Panc1 (cell line): ENCODE measurements at places on chromosomes 7 and 10.

DNA sequence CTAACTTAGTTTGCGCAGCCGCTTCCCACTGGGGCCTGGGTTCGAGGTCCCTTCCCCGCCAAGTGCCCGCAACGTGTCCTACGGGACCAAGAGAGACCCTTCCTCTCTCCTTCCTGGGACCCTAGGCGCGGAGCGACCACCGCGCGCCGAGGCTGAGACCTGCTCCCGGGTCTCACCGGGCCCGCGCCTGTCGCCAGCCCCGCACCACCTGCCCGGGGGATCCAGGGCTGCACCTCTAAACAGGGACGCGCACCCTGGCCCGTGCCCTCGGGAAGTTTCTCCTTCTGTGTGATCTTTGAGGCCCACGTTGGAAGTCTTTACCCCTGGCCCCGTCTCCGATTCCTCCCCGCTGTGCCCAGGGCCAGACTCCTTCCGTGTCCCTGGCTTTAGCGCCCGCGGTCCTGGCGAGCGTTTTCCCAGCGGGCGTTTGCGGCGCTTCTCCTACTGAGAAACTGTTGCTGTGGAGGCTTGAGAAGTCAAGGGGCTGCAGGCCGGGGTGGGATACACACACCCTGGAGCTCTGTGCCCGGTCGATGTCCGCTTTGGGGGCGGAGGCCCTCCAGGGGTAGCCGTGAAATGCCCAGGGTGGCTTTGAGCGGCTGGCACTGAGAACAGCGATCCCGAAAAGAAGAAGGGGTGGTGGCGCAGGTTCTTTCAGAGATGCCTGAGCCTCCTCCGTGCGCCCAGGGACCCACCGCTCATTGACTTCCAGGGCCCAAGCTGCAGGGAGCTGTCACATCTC, 575 bp downstream of the PLPP4 start:
- no peak for DNase-seq

GRCh38 chr10:101155896-101156295, 24.8 kb downstream of the TLX1 start:
- DNase-seq, result no peak

- DNase-seq, result no peak
These were observed 33.6 kb downstream of the THNSL1 start for GRCh38 chr10:25049966-25050365.

- DNase-seq, result no peak
These were observed 33.1 kb downstream of the MASTL start for GRCh38 chr10:27188259-27188658.

DNA sequence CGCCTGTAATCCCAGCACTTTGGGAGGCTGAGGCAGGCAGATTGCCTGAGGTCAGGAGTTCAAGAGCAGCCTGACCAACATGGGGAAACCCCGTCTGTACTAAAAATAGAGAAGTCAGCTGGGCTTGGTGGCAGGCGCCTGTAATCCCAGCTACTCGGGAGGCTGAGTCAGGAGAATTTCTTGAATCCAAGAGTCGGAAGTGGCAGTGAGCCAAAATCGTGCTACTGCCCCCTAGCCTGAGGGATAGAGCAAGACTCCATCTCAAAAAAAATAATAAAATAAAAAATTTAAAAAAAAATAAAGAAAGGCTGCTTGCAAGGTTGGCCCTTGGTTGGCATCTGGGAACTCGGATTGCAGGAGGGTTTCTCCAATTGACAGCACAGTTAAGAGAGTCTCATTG, 221.6 kb downstream of the DGKI start:
- no peak for DNase-seq

DNA sequence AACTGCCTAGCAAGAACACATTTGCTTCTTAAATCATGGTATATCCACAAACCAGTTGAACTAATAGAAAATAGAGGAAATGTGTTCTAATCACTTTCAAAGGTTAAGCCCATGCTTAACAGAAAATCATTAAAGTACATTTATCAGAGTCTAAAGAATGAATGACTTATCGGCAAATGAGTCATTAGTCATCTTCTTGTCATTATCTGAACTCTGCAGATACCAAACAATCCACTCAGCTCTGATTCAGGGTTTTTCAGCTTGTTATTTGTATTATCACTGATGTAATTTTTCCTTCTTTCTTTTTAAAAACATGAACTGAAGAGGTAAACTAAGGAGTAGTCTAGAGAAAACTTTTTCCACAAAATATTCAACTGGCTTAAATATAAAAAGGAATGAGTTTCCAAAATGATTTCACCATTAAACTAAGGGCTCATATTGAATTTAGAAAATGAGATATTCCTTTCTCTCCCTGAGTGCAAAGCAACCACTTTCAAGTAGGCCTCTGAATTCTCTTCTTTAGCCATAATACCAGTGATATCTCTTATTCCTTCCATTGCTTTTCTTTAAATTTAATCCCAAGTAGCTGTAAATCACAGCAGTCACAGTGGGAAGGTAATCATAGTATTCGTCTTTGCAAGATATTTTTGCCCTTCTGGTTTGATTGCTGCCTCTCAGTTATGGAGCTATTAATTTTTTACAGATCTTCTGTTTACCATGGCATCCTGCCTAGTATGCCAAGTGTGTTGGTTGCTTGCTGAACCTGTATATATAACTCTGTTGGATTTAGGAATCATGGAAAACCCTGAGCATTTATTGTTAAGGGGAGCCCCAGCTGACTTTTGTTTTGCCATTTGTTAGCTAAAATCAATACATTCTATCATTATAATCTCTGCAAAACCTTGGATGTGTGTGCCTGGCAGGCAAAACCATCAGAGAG, 125.1 kb downstream of the THSD7A start:
- no peak for DNase-seq

DNA sequence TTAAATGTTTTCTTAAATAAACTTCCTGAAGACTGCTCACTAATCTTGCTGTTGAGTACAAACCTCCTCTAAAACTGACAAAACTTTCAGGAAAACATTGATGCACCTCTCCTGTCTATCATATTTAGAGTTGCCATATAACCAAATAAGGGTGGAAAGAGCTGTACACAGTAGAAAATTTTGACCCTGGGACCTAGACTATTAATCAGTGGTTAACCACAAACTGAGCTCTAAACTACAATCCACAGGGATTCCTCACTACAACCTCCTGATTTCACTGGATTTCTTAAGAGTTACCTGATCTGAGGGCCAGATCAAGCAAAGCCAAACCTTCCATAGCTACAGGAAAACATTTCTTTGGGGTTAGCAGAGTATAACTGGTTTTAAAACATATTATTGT, 39.9 kb upstream of the WNT16 start:
- no peak for DNase-seq
